CD4-positive, alpha-beta T cell treated with Interleukin-4 for 1 hour (primary cell): ENCODE measurements at places on chromosomes 2 and 18.

DNA sequence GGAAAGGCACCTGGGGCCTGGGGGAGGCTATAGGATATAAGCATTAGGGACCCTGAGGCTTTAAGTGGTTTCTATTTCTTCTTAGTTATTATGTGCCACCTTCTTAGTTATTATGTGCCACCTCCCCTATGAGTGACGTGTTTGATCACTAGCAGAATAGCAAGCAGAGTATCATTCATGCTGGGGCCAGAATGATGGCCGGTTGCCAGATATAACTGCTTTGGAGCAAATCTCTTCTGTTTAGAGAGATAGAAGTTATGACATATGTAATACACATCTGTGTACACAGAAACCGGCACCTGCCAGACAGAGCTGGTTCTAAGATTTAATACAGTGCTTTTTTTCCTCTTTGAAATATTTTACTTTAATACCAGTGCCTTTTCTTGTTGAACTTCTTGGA is 29.4 kb downstream of the LIPG start:
- no peak for DNase-seq

GRCh38 chr18:33804258-33804657 is 226.2 kb downstream of the ASXL3 start:
- DNase-seq: no peak

GRCh38 chr18:70004696-70005095 is 57.0 kb upstream of the CD226 start:
- DNase-seq: no peak

DNA sequence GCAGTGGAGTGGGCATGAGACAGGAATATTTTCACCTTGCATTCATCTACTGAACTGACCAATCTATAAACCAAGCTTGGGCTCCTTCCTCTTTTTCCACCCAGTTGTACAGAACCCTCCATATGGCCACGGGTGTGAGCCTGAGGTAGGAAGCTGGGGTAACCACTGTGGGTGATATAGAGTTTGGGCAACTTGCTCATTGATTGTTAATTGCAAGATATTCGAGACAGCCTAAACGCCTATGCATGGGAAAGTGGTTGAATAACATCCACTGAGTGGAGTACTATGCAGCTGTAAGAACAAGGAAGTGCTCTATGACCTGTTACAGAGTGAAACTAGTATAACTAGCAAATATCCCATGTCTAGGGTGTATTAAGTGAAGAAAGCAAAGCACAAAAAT is 7.3 kb upstream of the VAPA start:
- no peak for DNase-seq

DNA sequence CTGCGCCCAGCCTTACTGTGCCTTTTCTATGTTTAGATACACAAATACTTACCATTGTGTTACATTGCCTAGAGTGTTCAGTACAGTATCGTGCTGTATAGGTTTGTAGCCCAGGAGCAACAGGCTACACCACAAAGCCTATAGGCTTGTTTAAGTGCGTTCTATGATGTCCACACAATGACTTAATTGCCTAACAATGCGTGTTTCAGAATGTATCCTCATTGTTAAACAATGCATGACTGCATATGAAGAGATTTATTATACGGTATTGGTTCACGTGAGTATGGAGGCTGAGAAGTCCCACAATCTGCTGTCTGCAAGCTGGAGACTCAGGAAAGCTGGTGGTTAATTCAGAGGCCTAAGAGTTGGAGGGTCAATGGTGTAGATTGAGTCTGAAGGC is 46.1 kb upstream of the MGAT4A start:
- no peak for DNase-seq

GRCh38 chr2:230541934-230542380 is 126.0 kb downstream of the SP100 start:
- no peak for DNase-seq

- peak; percentile 47 for DNase-seq
Measured at GRCh38 chr2:70785137-70785911, 5.1 kb downstream of the FIGLA start.
